Inflammatory macrophage treated with lipopolysaccharide for 4 hours (primary cell): ENCODE measurements at places on chromosomes 3 and 15.
A peak's percentile ranks its signal among the peaks of the same experiment; 100 is the strongest.

DNA sequence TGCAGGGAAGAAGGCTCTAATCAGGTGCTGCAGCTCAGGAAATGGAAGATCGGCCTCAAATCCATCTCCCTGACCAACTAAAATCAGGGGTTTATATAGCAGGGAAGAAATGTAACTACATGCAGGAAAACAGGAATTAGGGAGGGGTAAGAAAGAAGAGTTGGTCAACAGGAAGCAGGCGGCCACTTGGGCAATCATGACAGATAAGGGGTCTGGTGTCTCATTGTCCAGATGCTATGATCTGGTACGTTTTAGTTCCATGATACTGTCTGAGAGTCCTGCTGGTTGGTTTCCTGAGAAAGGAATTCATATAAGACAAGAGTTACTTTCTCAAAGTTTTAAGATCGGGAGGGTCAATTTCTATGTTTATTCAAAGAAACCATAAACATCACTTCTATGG, 24.2 kb downstream of the KATNBL1 start:
- no peak for DNase-seq

DNA sequence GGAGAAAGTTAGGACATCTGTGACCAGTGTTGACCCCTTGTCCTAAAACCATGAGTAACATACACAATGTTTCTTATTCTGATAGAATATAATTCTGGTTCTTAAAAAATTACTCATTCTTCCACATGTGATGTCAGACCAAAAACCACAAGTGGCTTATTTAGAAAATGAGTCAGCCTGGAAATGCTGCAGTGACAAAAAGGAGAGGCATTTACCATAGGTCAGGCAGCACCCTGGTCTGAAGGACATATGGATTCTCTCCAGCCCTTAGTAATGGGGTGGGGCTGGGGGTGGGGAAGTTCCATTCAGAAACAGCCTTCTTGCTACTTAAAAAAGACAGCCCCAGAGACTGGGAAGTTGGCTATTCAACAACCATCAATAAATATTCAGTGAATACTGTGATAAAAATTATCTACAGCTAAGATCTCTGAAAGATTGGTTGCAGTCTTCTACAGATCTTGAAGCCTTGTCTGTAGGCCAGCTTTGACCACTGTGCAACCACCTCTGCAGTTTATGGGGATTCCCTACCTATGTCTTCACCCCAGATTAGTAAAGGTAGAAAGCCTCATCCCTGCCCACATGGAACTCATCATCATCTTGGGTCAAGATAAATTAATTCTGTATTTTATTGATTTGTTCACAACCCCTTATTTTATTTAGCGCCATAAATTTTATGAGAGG, 34.9 kb upstream of the TIMP4 start:
- DNase-seq = peak; percentile 98

- DNase-seq = no peak
Observed at GRCh38 chr3:59450946-59451763, 401.3 kb upstream of the CFAP20DC start.

GRCh38 chr15:70348226-70348543, 250.5 kb upstream of the TLE3 start:
- DNase-seq = no peak

DNA sequence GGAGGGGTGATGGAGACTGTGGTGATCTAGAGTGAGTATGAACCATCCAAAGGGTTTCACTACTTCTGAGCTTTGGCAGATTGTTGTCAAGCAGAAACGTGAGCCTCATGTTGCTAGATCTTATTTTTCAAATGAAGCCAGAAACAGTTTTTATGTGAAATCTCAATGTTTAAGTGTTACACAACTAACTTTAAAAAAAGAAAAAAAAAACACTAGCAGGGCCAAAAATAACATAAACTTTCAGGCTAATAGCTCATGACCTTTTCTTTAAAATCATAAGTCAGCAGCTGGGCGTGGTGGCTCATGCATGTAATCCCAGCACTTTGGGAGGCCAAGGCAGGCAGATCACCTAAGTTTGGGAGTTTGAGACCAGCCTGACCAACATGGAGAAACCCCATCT, 2.1 kb upstream of the HTR3D start:
- DNase-seq = no peak

GRCh38 chr3:132730891-132731580, 8.8 kb upstream of the NPHP3 start:
- DNase-seq = peak; percentile 23

DNA sequence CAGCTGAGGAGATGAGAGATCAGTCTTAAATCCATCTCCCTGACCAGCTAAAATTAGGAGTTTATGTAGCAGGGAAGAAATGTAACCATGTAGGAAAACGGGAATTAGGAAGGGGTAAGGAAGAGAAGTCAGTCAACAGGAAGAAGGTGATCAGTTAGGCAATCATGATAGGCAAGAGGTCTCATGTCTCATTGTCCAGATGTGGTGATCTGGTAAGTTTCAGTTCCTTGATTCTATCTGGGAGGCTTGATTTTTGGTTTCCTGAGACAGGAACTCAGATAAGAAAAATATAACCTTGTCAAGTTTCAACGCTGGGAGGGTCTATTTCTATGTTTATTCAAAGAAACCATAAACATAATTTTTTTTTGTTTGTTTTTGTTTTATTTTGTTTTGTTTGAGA, 40.3 kb upstream of the TBC1D5 start:
- DNase-seq = peak; percentile 47

- DNase-seq = no peak
Observed at GRCh38 chr15:38696109-38696727, 131.6 kb upstream of the RASGRP1 start.

DNA sequence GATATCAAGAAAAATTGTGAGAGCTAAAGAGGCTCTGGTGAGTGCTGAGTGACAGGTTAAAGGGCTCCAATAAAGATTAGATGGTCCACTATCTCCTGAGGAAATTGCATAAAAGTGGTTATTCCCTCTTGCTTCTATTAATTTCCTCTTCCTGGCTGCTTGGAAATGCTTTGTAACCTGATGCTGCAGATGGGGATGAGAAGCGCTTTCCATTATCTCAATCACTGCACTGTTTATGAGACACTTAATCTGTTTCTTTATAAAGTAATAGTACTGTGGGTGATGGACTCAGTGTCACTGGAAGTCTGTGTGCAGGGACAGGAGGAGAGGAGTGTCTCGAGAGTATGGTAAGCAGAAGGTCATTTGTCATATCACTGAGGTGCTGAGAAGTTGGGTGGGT, 305.3 kb downstream of the EPHB1 start:
- no peak for DNase-seq

DNA sequence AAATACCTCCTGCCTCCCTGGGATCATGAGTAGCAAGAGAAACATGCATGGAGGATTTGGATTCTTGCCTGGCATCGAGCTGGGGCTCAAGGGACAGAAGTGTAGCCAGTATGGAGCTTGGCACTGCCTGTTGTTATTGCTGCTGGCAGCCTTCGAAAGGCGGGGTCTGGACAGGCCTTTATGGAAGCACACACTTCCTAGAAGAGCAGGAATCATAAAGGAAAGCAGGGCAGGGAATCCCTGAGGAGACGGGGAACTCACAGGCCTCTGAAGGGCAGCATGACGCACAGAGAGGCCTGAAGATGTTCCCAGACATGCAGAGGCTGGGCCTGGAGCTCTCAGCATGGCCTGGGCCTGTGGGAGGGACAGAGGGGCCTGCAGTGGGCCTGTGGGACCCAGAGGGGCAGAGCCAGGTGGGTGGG, 18.6 kb upstream of the SLC41A3 start:
- no peak for DNase-seq

DNA sequence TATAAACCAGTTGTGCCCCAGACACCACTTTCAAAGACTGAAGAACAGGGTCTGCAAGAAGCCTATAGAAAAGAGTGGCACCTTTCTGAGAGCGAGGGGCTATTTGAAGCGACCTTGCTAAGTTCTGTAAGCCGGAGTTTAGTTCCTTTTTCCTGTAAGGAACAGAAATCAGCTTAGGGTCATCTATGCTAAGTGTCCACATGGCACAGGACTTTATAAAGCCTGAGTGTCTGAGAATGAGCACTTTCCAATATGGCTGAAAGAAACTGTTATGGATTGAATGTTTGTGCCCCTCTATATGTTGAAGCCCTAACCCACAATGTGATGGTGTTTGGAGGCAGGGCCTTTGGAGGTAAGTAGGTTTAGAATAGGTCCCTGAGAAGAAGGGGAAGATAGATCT, 4.0 kb upstream of the A4GNT start:
- peak; percentile 82 for DNase-seq

GRCh38 chr3:129036222-129037092, 24.1 kb upstream of the GP9 start:
- DNase-seq = no peak

DNA sequence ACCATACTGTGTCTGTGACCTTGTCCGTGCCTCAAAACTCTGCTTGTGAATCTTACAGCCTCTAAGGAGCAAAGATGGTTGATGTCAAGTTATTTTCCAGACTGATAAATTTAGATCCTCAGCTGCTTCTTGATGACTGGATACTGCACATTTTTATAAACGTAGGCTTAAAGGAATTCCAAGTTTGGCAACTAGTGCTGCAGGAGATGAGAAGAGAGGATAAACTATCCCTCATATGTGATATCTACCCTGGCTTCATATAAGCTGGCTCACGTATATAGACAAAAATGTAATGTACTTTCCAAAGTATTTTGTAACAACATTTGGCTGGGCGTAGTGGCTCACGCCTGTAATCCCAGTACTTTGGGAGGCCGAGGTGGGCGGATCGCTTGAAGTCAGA, 89.6 kb downstream of the GMPS start:
- no peak for DNase-seq

- no peak for DNase-seq
Observed at GRCh38 chr15:100928632-100929280, 9.6 kb downstream of the LRRK1 start.

- peak; percentile 93 for DNase-seq
Observed at GRCh38 chr3:122092460-122093165, 37.5 kb downstream of the CD86 start.

GRCh38 chr3:64049136-64049535, 25.8 kb upstream of the PSMD6 start:
- no peak for DNase-seq

DNA sequence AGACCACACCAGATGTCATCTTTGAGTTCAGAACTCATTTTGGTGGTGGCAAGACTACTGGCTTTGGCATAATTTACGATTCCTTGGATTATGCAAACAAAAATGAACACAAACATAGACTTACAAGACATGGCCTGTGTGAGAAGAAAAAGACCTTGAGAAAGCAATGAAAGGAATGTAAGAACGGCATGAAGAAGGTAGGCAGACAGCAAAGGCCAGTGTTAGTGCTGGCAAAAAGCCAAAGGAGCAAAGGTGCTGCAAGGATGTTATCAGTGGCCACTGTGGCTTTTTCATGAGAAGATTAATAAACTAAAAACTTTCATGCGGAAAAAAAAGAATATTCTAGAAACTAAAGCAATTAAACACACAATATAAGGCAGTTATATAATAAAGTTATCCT, 21.9 kb downstream of the AAGAB start:
- no peak for DNase-seq

- no peak for DNase-seq
Observed at GRCh38 chr3:194273743-194274310, 77.3 kb downstream of the CPN2 start.

DNA sequence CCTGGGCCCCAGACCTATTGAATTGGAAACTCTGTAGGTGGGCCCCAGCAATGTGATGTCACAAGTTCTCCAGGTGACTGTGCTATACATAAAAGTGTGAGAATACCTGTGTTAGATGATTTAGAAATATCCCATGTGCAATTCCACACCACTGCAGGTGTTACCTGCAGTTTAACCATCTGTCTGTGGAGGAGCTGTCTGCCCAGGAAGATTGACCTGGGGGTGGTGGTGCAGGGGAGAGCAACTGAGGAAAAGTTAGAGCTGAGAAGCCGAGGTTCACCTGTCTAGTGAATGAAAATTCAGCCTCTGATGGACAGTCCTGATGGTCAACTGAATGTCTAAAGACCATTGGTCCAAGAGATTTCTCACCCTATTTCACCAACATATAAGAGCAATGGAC, 132.2 kb upstream of the SLC24A5 start:
- DNase-seq = no peak

- peak; percentile 84 for DNase-seq
Observed at GRCh38 chr3:40504636-40505430, 1.0 kb upstream of the ZNF620 start.

GRCh38 chr15:79756365-79756764, 140.4 kb downstream of the MTHFS start:
- no peak for DNase-seq

DNA sequence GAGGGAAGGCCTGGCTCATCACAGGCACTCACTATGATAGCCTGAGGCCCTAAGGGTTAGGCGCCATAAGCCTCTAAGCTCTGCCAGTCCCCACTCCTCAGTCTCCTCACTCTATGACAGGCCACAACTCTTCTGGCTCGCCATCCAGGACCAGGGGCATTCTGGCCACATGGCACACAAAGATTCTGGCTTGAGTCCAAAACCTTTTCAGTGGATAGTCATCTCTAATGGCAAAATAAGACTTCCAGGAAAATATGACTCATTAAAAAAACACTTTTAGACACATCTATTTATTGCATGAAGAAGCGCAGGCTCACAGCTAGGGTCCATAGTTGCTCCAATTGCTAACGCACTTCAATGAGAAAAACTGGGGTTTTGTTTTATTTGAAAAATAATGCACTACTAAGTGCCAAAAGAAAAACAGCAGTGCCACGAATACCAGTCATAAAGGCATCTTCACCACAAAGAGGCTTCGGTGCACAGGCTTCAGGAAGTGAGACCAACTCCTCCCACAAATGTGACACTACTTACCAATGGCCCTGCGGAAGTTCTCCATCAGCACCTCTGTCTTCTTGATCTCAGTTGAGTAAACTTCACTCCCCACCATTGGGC, 11.1 kb downstream of the RUVBL1 start:
- DNase-seq = no peak

DNA sequence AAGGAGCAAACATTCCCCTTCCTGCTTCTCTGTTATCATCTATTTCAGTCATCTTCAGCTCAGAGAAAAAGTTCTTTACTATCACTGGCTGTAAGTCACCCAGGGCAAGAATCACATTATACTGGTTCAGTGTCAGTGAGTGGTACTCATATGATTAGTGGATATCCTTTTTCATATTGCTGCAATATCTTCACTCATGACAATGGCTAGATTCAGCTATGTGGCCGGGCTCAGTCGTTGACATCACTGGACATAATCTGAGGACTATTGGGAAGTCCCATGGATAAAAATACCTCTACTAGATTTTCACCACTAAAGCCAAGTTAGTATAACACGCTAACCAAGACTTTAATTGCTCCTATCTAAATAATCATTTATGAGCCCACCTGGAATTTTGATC, 91.3 kb upstream of the UBE2E2 start:
- DNase-seq = peak; percentile 70

DNA sequence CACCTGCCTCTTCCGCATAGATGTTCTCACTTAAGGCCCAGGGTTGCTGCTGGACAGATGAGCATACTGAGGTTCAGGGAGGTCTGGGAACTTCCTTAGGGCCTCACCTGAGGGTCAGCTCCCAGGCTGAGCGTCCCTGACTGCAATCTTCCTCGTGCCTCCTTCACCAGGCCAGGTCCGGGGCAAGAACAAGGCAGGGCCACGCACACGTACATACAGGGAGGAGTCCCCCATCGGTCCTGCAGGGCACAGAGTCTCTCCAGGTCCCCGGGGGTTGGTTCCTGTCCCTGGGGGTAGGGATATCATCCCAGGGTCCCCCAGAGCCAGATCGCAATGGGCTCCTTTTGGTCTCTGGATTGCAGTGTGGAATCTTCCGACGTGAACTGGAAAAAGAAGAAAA, 130.1 kb downstream of the LRRK1 start:
- DNase-seq = no peak
